Pericardium fibroblast (primary cell): ENCODE measurements at places on chromosomes 2 and 18. TPM values are rescaled to one million over a fixed set of nuclear protein-coding genes. Genes with fewer than 3 reads are reported as not detected.

Gene EPHA4
- 18.6 and 21.3 TPM in 2 replicates for total RNA-seq

Gene GREB1
- 0.23 and 0.43 TPM in 2 replicates for total RNA-seq

Gene MC2R
- total RNA-seq: not detected in 2 replicates

Gene TRIM43
- not detected in 2 replicates for total RNA-seq

Gene GLB1L
- total RNA-seq: 13.0 and 24.3 TPM in 2 replicates

Gene GALNT5
- 0.70 and 1.7 TPM in 2 replicates for total RNA-seq

Gene DPYSL5
- total RNA-seq: 0.26 TPM in 1 of 2 replicates, not detected in the other

Gene UGT1A9
- not detected in 2 replicates for total RNA-seq

Gene POMC
- total RNA-seq: 5.3 and 6.1 TPM in 2 replicates

Gene MAP2
- total RNA-seq: 6.8 and 14.4 TPM in 2 replicates

Gene GPR155
- total RNA-seq: 1.2 and 3.4 TPM in 2 replicates

Gene ALK
- not detected in 2 replicates for total RNA-seq

Gene AFF3
- 0.17 and 0.58 TPM in 2 replicates for total RNA-seq

Gene COLEC12
- 16.8 and 107 TPM in 2 replicates for total RNA-seq

Gene PLB1
- total RNA-seq: 0.23 and 0.34 TPM in 2 replicates

Gene COBLL1
- total RNA-seq: 3.7 and 5.4 TPM in 2 replicates

Gene ANO7
- 0.51 and 0.70 TPM in 2 replicates for total RNA-seq

Gene CRYBA2
- total RNA-seq: not detected in 2 replicates

Gene DHRS9
- 51.2 TPM in 1 of 2 replicates, not detected in the other for total RNA-seq

Gene RFX8
- 0.12 and 2.7 TPM in 2 replicates for total RNA-seq

Gene NDC80
- 0.85 and 1.4 TPM in 2 replicates for total RNA-seq

Gene LHCGR
- not detected in 2 replicates for total RNA-seq

Gene CHCHD5
- 8.8 and 33.1 TPM in 2 replicates for total RNA-seq

Gene MAL
- total RNA-seq: not detected in 2 replicates

Gene FAP
- 62.3 and 69.7 TPM in 2 replicates for total RNA-seq

Gene FOXD4L1
- not detected in 2 replicates for total RNA-seq

Gene PER2
- total RNA-seq: 0.68 and 3.0 TPM in 2 replicates

Gene SERPINB13
- not detected in 2 replicates for total RNA-seq

Gene ABCA12
- under 0.01 TPM in 1 of 2 replicates, not detected in the other for total RNA-seq

Gene RGPD3
- 0.43 and 0.47 TPM in 2 replicates for total RNA-seq

Gene KIAA2012
- total RNA-seq: not detected in 2 replicates

Gene GAREM1
- total RNA-seq: 4.4 and 7.4 TPM in 2 replicates

Gene CDH19
- 0.12 TPM in 1 of 2 replicates, not detected in the other for total RNA-seq

Gene C1QL2
- not detected in 2 replicates for total RNA-seq

Gene TSHZ1
- total RNA-seq: 6.2 and 13.4 TPM in 2 replicates

Gene IL1F10
- total RNA-seq: not detected in 2 replicates

Gene PSMD14
- total RNA-seq: 34.0 and 45.9 TPM in 2 replicates

Gene EFHD1
- total RNA-seq: 0.26 and 1.1 TPM in 2 replicates
